Fibroblast of upper back skin (primary cell): ENCODE measurements at places on chromosomes 5 and 9.

DNA sequence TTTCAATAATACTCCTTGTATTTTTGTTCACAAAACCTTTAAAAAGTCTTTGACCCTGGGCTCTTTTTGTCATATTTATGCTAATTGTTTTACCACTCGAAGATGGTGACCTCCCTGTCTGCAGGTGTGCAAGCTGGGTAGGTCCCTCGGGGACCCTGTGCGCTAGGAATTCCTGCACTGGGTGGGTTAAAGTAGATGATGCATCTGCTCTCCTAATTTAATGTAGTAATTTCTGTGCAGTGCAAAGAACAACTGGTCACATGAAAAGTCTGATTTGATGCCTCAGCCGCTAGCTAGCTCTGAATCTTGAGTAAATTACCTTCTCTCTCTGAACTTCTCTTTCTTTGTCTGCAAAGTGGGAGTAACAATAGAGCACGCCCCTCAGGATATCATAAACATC is 139.1 kb upstream of the OTULINL start:
- DNase-seq, result no peak

DNA sequence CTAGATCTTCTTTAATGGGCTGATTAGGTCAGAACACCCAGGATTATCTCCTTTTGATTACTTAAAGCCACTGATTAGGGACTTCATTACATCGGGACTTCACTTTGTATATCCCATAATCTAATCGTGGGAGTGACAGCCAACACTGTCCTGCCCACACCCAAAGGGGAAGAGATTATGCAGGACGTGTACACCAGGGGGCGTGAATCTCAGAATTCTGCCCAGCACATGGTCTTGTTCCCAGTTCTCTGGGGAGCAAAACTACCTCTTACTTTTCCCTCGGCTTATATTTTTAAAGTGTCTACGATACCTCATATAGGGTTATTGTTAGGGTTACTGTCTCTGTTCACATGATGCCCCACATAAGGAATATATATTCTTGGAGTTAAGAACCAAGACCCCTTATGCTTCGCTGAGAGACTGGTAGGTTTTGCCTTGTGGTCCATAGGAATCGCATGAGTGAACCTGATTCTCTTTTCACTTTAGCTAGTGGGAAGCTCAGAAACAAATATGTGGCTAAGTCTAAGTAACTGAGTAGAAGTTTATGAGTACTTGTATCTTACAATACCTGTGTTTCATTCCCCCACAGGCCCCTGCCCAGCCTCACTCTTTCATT is 192.7 kb downstream of the GNA14 start:
- no peak for DNase-seq

DNA sequence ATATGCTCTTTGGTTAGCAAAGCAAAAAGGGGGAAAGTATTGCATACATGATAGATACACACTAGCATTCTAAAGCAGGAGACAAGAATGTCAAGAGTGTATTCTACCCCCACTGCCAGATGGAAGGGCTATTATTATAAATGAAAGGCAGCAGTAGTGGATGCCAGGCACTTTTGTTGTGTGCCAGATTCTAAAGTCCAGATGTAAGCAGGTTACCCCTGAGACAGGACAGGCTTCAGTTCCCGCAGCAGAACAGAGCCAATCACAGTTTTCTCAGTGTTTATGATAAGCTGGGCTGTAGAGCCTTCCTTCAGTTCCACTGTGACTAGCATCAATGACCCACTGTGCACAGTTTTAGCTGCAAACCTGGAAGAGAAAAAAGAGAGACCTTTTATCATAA is 226.6 kb upstream of the TBCA start:
- DNase-seq, result no peak

GRCh38 chr5:158951436-158952247 is 148.1 kb downstream of the EBF1 start:
- no peak for DNase-seq

DNA sequence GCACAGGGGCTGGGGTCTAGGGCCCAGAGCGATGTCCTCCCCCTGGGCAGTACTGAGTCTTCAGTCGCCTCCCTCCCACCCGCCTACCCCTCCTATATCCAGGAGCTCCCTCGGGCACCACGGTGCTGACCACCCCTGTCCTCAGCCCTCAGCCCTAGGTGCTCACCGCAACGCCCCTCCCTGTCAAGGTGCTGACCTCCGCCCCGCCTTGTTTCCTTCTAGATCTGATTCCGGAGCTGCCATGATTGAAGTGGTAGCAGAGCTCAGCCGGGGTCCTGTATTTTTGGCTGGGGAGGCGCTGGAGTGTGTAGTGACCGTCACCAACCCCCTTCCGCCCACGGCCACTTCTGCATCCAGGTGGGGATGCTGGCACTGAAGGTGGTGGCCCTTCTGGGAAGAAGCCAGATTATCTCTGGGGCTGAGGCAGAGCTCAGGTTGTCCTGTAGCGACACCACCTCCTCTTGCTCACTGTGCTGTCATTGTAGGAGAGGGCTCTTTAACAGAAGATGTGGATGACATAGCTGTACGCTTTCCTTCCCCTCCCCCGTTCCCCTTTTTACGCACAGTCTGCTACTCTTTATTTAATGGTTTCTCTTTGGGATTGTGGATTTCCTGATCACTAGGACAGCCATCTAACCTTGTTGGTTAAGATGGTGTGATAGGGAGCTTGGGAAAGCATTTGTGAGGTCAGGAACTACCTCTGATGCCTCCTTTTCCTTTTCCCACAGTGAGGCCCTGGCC is 598 bp downstream of the RGP1 start:
- no peak for DNase-seq

DNA sequence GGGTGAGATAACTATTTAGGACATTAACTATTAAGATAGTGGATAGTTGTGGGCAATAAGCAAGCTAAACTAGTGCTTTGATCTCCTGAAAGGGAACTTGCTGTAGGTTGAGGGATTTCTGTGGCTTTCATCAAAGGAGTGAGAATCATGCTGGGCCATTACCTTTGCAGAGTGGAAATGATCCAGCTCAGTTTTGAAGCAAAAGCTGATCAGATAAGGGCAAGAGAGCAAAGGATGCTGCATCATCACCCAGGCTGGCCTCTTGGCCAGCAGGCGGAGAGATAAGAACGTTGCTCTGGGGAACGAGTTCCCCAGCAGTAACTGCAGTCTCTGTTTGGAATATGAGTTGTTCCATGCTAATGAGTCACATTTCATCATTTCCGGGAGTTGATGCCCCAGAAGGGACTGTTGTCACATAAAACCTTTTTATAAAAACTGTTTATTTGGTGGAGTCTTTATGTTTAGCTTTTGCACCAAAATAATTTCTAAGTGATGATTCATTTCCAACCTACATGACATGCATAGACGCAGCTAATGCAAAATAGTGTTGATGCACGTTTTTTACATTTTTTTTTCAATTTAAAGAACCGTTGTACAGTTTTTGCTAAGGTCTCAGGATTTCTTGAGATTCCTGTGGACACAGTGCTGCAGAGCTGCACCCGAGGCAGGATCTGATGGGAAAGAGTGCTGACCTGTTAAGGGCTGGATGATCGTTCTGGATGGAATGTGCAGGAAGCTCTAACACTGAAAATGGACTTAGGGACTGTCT is 99.3 kb downstream of the ACTBL2 start:
- peak; percentile 85 for DNase-seq
